ENCODE measurements at places on chromosomes 7 and 10.

- DNase-seq, result no peak
Observed at GRCh38 chr10:127203067-127203466, 6.7 kb upstream of the INSYN2A start.

GRCh38 chr7:83643012-83643411 lies 5.9 kb downstream of the SEMA3E start:
- no peak for DNase-seq

DNA sequence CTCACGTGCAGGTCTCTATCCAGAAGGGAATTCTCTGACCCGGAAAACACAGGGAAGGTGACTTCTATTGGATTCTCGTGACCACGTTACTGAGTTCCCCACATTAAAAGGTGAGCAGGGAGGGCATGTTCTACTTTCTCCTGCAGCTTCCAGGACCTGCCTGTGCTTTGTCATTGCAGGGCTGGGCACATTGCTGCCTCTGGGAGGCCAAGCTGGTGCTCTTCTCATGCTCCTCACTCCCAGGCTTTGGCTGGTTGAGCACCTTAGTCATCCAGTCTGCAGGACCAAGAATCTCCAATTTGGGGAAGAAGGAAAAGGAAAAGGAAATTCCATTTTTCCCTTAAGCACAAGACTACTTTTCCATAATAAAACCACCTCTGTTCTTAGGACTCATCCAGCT lies 86.5 kb upstream of the TMEM72 start:
- no peak for DNase-seq

- DNase-seq, result no peak
Observed at GRCh38 chr10:113071446-113071845, 121.4 kb downstream of the TCF7L2 start.

DNA sequence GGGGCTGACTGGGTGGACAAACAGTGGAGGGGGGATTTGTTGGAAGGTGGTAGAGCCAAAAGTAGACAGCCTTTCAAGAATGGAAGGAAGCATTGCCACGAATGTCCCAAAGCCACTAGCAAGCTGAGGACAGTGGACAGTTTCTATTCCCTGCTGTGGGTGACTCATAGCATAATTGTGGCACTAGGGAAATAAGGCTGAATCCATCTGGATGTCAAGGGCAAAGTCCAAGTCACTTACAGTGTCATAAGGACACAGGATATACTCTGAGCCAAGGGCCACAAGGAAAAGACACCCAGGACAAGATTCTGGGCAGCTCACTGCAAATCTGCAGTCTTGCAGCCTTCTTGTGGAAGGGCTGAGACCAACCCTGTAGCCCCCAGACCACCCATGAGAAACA lies 79.7 kb downstream of the FRMPD2 start:
- no peak for DNase-seq

DNA sequence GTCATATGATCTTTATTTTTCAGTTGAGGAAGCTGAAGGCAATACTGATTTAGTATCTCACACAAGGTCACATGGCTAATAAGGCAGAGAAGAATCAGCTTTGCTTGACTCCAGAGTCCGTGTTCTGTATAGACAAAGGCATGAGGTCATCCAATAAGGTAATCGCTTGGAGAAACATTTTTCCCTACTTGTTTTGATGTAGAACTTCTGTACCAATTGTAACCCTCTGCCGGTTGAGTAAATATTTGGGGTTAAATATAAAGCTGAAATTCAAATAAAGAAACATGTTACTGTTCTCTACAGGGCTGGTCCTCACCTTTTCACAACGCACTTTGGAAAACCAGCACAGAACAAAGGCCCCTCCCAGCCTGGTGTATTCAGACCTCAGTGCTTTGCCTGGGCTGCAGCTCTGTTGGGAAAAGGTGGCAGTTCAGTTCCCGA lies 83.0 kb upstream of the INSYN2A start:
- peak; percentile 17 for DNase-seq

- DNase-seq, result no peak
Observed at GRCh38 chr7:17234030-17234397, 64.4 kb upstream of the AHR start.

GRCh38 chr10:25934621-25935139 lies 651 bp downstream of the MYO3A start:
- peak; percentile 6 for DNase-seq

- DNase-seq, result no peak
Observed at GRCh38 chr10:51301644-51302043, 227.4 kb downstream of the PRKG1 start.

DNA sequence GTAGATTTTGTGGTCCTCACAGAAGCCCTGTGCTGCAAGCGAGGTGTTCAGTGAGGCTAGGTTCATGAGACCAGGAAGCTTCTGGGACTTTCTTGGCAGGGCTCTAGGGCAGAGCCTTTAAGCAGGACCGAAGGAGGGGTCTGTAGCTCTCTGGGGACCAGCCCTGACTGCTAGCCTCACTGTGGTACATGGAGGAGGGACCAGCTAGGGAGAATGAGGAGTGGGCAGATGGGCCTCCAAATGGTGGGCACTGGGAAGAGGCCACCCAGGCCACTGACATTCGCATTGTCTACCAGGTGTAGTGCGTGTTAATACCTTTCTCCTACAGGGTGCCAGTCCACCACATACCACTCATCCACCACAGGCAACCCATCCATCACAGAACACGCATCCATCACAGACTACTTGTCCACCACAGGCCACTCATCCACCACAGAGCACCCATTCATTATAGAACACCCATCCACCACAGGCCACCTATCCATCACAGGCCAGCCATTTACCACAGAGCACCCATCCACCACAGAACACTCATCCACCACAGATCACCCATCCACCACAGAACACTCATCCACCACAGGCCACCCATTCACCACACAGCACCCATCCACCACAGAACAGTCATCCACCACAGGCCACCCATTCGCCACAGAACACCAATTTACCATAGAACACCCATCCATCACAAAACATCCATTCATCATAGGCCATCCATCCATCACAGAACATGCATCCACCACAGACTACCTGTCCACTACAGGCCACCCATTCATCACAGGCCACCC lies 31.6 kb upstream of the ZNF488 start:
- no peak for DNase-seq

- no peak for DNase-seq
Observed at GRCh38 chr7:35648367-35648766, 46.6 kb downstream of the HERPUD2 start.

DNA sequence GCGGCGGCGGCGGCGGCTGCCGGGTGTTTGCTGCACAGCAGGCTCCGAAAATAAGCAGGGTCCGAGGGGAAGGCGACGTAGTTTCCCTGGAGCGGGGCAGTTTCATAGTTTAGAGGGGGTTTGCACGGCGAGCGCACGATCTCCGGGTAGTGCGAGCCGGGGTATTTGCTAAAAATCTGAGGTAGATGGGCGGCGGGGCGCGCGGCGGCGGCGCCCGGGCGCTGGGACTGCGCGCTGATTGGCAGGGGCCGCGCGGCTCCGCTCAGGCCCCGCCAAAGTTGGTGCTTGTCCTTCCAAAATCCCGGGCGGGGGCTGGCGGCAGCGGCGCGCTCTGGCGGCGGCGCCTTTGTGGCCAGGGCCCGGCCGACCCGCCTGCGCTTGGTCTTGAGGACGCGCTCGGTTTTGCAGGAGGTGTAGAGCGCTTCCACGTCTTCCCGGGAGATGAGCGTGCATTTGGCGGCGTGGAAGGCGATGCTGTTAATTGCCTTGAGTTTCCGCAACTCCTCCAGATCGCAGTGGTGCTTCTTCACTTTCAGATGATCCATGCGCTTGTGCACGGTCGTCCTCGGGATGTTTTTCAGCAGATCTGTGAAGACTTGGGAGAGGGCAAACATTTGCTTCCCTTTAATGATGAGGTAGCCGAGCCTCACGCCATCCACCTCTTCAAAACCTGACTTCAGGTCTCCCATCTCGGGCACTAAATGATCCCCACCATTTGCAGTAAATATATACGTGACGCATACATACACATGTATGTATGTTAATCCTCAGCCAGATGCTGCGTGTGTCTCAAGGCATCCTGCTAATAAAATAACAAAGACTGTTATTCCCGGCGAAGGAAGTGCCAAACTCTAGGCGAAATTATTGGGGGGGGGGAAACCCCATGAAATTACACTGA lies 8.1 kb downstream of the SKIDA1 start:
- DNase-seq, result no peak

GRCh38 chr10:11037991-11038390 lies 20.3 kb downstream of the CELF2 start:
- DNase-seq, result no peak

Data from NCI-H1930 (cell line).